Right lobe of liver (tissue), 6 donors: ENCODE measurements at places on chromosomes 16 and 17.
A peak's percentile ranks its signal among the peaks of the same experiment; 100 is the strongest.

GRCh38 chr16:52591934-52592592 lies 45.1 kb upstream of the TOX3 start:
- no peak for DNase-seq

GRCh38 chr16:87198881-87199280 lies 118.3 kb downstream of the C16orf95 start:
- no peak for DNase-seq

- no peak for DNase-seq
These were observed 16.6 kb upstream of the CRISPLD2 start for GRCh38 chr16:84803146-84803545.

DNA sequence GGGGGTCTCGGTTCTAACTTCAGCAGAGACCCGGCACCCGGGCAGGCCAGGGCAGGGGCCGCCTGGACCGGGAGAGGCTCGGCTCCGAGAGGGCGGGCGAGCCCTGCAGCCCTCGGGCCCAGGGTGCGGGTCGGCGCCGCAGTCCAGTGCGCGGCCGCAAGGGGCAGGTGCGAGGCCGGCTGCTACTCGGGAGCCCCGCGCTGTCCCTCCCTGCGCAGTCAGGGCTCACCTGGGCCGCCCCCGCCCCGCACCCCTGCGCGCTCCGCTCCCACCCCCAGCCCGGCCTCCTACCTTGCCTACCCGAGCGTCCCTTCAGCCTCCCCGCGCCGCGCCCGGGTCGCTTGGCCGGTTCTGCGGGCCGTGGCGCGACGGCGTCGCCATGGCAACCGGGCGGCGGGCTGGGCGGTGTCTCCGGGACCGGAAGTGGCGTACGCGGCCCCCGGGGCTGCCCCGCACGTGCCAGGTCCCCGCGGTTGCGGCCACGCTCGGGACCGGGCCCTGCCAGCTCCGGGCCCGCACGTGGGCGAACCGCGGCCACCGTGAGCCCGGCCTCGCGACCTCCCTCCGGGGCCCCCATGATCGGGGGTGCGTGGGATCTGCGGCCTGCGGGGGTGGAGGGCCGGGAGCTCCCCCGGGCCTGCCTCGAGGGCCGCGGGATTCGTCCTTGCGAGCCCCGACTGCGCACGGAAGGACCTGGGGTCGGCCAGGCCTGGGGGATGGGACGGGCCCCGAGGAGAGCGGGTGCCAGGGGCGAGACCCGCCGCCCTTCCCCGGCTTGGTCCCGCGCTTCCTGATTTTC lies at the start of gene CYB561:
CYB561 (minus strand) TSS at position 353 of the 799 bp plus-strand sequence. CDS start 8,759 bp downstream, outside the sequence.
- DNase-seq, result peak; percentile 83

DNA sequence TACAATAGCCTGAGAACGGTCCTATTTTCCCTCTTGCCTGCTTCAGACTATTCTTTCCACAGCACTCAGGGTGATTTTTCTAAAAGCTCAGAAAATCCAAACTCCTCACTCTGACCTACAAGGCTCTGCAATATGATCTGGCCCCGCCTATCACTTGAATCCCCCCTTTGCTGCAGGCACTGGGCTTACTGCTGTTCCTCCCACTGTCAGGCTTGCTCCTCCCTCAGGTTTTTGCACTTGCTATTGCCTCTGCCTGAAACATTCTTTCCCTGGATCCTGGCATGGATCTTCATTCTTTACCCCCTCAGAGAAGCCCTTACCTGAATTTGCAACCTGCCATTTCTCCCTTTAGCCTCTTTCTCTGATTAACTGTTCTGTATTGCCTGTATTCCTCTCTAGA lies 52.3 kb downstream of the RPGRIP1L start:
- DNase-seq, result no peak

- DNase-seq, result no peak
These were observed 22.8 kb downstream of the KATNIP start for GRCh38 chr16:27572711-27573110.
